ENCODE measurements at places on chromosomes 4 and X. TPM values are rescaled to one million over a fixed set of nuclear protein-coding genes. Genes with fewer than 3 reads are reported as not detected.

Gene CTAG2
- not detected for total RNA-seq

DNA sequence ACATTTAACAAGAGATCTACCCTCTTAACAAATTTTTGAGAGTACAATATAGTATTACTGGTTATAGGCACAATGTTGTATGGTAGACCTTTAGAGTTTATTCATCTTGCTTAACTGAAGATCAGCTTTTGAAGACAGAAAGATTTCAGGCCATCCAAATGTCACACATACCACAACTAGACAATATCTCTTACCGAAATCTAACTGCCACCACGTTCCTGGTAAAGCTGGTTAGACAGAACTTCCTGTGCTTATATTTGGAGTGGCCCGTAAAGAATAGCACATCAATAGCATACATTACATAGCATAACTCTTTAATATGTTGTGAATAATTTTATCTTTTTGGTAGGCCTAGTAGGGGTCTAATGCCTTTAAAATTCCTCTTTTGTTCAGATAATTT lies 29.8 kb upstream of the ARHGEF6 start:
- peak overlapping the region; percentile 84 for H3K27ac ChIP-seq
- peaks cover 16% of the 10 kb centered on the region for H3K4me1 ChIP-seq
- H3K36me3 ChIP-seq, result peaks cover 6% of the 10 kb centered on the region

- H3K4me1 ChIP-seq, result no peaks in the 10 kb centered on the region
- no peak for DNase-seq
- no peaks in the 10 kb centered on the region for H3K36me3 ChIP-seq
- H3K27ac ChIP-seq, result no peak overlapping the region
These were observed 73.1 kb downstream of the HPGD start for GRCh38 chr4:174449152-174449551.

- no peaks in the 10 kb centered on the region for H3K27me3 ChIP-seq
- no peak overlapping the region for H3K4me3 ChIP-seq
- H3K36me3 ChIP-seq, result no peaks in the 10 kb centered on the region
- no peak for DNase-seq
These were observed 25.8 kb upstream of the AMELX start for GRCh38 chrX:11267425-11267824.

GRCh38 chr4:69936566-69936965 lies 5.7 kb downstream of the CSN1S1 start:
- no peak overlapping the region for H3K4me3 ChIP-seq
- H3K27me3 ChIP-seq, result no peaks in the 10 kb centered on the region
- no peaks in the 10 kb centered on the region for H3K4me1 ChIP-seq

DNA sequence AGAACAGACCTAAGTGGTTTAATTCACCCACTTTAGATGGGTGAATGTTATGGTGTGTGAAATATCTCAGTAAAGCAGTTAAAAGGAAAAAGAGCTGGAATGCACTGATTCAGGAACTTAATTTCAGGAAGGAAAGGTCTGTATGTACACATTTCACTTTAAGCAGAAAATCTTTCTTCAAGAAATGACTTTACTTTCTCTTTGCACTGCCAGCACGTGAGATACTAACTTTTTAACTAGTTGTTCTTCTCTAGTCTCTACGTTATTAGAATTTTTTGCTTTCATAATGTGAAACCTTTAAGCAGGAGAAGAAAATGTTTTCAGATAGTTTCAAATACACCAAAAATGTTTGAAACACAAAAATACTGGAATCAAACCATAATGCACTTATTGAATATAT lies 18.8 kb downstream of the C4orf46 start:
- peaks cover 4% of the 10 kb centered on the region for H3K27me3 ChIP-seq
- peak overlapping the region; percentile 22 for H3K4me3 ChIP-seq
- H3K36me3 ChIP-seq, result no peaks in the 10 kb centered on the region
- H3K4me1 ChIP-seq, result peaks cover 4% of the 10 kb centered on the region
- DNase-seq, result no peak

GRCh38 chr4:26780539-26780938 lies 80.1 kb upstream of the STIM2 start:
- peaks cover 2% of the 10 kb centered on the region for H3K36me3 ChIP-seq
- H3K4me1 ChIP-seq, result peaks cover 2% of the 10 kb centered on the region
- DNase-seq, result no peak
- no peaks in the 10 kb centered on the region for H3K27me3 ChIP-seq
- H3K27ac ChIP-seq, result no peak overlapping the region

GRCh38 chr4:25347473-25347872 lies 29.6 kb upstream of the ANAPC4 start:
- no peak overlapping the region for H3K4me3 ChIP-seq
- no peak overlapping the region for H3K27ac ChIP-seq
- DNase-seq, result no peak
- H3K36me3 ChIP-seq, result peaks cover 6% of the 10 kb centered on the region
- peaks cover 4% of the 10 kb centered on the region for H3K4me1 ChIP-seq

Gene GYPB
- not detected for total RNA-seq

DNA sequence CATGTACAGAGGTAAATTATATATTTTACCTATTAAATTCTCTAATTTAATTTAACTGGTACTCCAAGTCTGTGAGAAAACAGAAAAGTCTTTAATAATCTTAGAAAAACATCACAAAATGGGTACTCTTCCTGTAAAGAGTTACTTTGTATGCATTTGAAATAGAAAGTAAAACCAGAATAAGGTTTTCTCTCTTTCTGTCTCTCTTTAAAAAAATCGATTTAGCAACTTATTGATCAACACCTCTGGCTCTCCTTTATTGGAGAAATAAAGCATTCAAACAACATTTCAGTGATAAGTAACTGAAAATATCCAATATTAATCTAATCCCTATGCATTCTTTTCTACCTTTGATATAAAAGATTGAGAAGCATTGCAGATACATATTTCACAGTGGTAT lies 27.4 kb downstream of the ATOH1 start:
- H3K4me3 ChIP-seq, result no peak overlapping the region
- H3K36me3 ChIP-seq, result no peaks in the 10 kb centered on the region
- no peak for DNase-seq
- no peak overlapping the region for H3K27ac ChIP-seq
- no peaks in the 10 kb centered on the region for H3K27me3 ChIP-seq

DNA sequence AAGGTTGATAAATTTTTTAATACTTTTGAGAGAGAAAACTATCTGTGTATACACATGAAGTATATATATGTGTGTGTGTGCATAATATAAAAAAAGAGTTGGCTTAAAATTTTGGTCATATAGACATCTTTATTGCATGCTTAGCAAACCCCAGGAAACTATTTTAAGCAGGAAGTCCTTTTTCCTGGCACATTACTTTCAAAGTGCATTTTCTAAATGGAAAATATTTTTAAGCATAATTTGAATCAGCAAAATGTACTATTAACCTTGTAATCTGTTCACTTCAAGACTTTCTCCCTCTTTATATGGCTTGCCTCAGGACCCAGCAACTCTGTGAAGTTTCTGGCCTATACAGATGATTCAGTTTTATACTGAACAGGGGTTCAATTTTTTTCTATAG lies 106.3 kb downstream of the CDS1 start:
- DNase-seq, result no peak
- no peaks in the 10 kb centered on the region for H3K27me3 ChIP-seq
- H3K4me3 ChIP-seq, result no peak overlapping the region
- no peaks in the 10 kb centered on the region for H3K36me3 ChIP-seq

DNA sequence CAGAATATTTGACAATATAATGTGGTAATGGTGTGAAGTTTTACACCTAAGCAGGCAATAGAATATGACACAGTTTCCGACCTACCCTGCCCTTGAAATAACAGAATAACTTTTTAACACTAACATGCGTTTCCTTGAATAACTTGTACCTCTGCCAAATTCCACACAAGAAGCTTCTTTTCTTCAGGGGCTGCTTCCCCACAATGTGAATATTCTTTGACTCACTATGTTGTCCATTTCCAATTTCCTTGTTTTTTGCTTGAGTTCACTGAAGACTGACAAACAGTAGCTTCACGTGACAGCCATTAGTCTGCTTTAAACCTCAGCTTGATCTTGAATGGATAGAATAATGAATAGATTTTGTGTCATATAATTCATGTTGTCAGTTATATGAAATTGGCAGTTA lies 14.3 kb downstream of the SHROOM3 start:
- no peaks in the 10 kb centered on the region for H3K36me3 ChIP-seq
- no peak for DNase-seq
- no peak overlapping the region for H3K27ac ChIP-seq
- H3K4me1 ChIP-seq, result no peaks in the 10 kb centered on the region

All from activated CD4-positive, alpha-beta T cell treated with anti-CD3 and anti-CD28 coated beads, Interleukin-2, amount 10 ng/mL, durations not matched to agents 24 days and 14 days (primary cell).